SK-N-DZ (cell line): ENCODE measurements at places on chromosomes 2 and 18.

DNA sequence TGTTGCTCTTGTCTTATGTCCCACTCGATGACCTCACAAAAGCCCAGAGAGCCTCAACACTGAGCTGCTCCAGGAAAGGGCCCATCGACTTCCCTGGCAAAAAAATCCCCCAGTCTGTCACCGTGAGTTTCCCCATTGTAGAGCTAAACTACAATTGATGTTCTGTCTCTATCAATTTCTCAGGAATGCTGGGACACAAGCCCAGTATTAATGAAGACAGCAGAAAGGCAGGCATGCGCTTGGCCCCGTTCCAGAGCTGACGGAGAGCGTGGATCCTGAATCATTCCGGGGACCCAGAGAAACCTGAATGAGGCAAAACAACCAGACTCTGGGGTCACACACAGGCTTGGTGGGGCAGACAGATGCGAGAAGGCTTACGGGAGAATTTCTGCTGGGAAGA lies 146.9 kb downstream of the TTC32 start:
- no peak for DNase-seq

DNA sequence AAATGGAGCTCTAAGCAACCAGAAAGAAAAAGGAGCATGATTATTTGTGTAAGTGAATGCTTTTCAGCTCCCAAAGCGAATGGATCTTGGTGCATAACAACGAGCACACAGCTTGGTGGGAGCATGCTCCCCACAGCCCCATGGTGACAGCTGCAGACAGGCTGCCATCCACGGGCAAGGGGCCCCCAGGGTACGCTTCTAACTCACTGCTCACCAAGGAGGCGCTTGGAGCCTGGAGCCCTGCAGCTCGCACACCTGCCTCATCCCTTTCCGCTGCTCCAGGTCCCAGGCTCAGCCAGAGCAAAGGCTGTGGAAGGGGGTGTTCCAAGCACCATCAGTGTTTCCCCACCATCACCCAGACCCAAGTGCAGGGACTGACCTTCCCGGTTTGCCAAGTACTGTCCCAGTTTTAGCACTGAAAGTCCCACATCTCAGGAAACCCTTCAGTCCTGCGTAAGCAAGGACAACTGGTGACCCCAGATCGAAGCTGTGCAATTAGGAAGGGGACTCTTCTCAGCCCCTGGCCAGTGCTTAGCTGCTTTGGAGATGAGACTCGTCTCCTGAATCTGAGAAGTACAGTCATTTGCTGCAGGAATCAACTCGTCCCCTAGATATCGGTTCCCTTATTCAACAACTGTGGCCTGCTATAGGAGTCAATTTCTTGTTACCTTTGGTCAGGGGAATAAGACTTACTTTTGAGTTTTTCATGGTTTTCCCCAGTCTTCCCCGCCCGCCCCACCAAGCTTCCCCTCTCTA lies 50.0 kb upstream of the ATG16L1 start:
- no peak for DNase-seq

DNA sequence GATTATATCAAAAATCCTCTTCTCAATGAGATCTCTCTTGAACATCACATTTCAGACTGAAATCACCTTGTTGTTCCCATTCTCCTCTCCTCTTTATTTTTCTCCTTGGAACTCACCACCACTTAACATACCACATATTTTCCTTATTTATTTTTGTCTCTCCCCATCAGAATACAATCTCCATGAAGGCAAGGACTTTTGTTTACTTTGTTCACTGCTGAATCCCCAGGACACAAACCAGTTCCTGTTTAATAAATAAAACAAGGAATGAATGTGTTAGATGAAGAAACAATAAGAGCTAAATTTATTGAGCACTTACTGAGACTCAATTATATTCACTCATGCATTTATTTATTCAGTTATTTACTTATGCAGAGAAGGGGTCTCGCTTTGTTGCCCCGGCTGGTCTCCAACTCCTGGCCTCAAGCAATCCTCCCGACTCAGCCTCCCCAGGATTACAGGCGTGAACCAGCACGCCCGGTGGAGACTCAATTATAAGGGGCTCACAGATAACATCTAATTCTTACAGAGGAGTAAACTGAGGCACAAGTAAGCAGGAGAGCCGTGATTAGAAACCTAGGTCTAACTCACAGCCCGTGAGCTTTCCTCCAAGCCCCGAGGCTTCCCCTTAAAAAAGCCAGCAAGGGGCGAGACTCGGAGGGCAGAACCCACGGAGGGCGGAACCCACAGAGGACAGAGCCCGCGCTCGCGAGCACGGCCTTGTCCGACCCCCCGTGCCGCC lies 616 bp upstream of the TAF1B start:
- DNase-seq = no peak

DNA sequence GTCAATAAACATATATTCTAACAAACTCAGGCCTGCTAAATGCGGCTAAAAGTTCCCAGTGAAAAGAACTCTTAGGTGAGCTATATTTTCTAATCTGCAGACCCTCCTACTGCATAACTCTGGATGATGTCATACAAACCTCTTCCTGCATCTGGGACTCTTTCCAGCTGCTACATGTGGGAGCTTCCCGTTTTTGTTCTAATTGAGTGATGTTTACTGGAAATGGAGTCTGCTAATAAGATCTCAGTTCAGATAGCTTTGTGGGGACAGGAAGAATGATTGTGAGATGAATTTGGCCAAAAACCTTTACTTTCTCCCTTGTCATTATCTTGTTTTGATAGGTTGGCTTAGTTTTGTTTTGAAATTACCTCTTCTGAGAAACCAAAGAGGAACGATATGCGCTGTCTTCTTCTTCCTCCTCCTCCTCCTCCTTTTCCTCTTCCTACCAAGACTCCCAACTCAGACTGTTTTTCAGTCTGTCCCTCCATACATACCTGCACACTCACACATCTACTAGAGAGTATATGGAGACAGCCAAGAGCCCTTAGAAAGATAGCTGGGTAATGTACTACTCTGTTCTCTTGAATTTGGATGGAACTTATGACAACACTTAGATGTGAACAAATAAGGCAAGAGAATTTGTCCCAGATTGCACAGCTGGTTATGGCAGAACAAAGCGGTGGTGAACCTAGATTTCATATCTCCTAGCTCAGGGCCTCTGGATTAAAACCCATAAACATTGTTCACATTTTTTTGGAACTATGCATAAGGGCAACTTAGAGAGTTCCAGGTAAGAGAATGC lies 39.8 kb upstream of the AAK1 start:
- peak; percentile 32 for DNase-seq

- DNase-seq = no peak
Observed at GRCh38 chr2:45812011-45812500, 160.6 kb downstream of the PRKCE start.

DNA sequence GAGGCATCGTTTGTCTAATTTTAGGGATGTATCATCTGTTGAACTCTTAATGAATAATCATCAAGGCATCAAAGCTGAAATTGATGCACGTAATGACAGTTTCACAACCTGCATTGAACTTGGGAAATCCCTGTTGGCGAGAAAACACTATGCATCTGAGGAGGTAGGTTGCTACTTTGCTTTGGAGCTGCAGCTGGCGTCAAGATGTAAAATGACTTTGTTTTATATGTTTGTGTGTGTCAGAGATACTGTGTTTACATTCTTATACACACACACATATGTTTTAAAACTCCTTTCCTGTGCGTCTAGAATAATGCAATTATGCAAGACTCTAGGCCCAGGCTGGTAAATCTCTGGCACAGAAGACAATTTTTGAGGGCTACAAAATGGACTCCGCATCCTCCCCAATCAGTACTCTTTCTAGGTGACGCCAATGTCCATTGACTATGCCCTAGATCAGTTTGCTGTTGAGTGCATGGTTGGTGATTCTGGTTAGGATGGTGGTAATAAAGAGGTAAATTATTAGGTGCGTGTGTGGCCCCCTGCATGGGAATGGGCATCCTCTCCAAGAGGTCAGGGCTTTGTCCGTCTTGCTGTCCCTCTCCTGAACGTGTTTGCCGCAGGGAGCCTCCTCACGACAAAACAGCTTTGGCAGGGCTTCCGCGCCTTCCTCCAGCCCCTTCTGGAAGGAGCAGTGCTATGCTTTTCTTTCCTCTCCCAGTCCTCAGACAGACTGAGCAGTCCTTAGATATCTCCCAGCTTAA lies 68.2 kb upstream of the EML6 start:
- no peak for DNase-seq

DNA sequence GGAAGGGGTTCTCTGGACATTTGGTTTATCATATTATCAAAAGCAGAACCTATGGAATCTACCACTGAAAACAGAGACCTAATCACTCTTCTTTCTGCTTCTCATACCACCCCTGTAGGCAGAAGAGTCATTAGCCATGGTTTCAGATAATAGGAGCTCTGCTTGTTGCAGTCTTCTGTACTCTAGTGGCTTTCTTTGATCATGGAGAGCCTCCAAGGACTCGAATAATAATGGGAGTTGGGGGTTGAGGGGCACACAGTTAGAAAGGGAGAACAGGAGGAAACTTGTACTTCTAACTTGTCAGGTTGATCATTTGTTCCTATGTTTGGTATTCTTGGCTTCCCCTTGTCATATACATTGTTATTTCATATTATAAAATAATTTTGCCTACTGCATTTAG lies 52.3 kb upstream of the VWC2L start:
- DNase-seq = no peak

- no peak for DNase-seq
Observed at GRCh38 chr2:63369146-63369545, 219.1 kb downstream of the WDPCP start.

DNA sequence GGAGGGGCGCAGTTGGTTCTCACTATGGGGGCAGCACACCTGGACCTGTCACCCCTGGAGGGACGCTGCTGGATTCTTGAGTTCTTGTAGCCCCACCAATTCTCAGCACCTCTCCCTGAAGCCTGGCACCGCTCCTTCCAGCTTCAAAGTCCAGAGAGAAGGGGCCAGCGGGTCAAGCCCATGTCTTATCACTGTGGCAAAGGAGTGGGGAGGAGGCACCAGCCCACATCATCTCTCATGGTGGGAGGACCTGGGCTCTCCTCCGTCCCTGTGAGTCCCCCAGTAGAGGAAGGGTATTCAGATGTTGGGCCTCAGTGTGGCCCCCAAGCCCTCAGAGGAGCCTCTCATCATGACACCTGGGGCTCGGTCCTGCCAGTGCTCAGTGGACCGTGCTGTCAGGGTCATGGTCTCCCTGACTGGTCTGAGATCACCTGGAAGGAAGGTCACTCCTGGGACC lies 67.4 kb downstream of the HS1BP3 start:
- DNase-seq = no peak

- peak; percentile 42 for DNase-seq
Observed at GRCh38 chr2:174607989-174608865, 10.6 kb upstream of the WIPF1 start.

- no peak for DNase-seq
Observed at GRCh38 chr2:28318023-28318422, 74.6 kb upstream of the FOSL2 start.

DNA sequence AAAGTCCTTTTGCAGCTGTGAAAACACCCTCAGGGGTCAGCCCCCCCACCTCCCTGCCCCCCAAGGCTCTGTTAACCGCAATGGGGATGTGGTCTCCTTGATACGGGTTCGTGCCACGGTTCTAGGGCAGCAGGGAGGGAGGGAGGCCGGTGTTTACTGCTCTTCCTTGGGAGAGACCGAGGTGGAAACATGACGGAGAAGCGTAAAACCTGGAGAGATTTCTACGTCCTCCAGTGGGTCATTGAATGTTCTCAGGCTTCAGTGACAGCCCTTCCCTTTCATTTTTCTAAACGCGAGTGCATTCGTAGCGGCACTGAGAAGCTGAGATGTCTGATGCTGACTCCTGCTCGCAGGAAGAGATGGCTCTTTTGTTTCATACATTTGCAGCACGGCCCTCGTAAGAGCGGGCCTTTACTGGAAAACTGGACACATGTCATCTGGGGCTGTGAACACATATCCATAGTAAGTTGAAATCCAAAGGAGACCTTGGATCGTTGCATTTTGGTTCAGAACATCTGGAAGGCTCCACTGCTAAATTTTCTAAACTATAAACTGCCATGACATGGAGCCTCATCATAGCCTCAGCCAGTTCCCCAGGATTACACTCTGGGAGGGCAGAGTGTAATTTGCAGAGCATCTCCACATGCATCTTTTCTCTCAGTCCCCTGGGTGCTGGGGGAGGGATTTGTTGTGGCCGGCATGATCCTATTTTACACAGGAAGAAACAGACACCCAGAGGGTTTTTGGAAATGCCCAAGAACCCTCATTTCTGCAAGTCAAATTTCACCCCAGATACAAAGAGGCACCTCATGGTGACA lies 40.6 kb upstream of the HDAC4 start:
- no peak for DNase-seq

- DNase-seq = no peak
Observed at GRCh38 chr2:6024784-6025183, 332.6 kb downstream of the SOX11 start.

- DNase-seq = no peak
Observed at GRCh38 chr2:29516767-29517166, 401.6 kb downstream of the CLIP4 start.

- peak; percentile 54 for DNase-seq
Observed at GRCh38 chr2:61658841-61659780, 121.0 kb upstream of the XPO1 start.

GRCh38 chr18:40235836-40236235 lies 1719.2 kb upstream of the PIK3C3 start:
- no peak for DNase-seq

DNA sequence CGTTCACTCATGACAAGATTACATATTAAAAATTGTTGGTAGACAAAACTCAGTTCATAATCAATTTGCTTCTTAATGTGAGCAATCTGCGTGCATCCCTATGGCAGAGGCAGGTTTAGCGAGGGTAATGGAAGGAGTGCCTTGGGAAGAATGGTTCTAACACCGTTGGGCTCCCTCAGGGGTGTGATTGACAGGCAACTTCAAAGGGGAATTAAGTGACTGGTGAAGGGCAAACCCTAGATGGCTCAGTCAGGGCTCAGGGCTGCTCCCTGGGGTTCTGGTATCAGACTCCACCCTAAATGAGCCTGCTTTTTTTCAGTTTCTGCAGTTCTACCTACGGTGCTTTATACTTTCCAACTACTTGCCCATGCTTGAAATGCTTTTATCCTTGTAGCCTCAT lies 419.5 kb upstream of the CELF4 start:
- no peak for DNase-seq
